CD4-positive, alpha-beta T cell treated with Interleukin-21 for 1 hour (primary cell): ENCODE measurements at places on chromosomes 2 and 18.

DNA sequence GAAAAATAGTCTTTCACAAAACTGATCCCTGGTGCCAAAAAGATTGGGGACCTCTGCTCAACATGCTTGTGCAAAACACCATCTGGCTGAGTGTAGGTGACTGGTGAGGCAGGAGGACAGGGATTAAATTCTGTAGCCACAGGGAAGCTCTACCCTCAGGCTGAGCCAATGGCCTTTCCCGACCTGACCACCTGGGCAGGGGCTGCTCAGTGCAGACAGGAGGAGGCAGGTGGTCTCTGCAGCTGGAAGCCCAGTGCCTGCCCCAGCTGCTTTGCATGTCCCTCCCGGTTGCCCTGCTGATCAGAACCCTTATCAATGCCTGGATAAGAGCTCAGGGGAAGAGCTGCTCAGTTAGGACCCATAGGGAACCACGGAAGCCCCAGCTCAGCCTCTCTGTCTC lies 235.3 kb downstream of the ANKRD36 start:
- DNase-seq, result no peak

DNA sequence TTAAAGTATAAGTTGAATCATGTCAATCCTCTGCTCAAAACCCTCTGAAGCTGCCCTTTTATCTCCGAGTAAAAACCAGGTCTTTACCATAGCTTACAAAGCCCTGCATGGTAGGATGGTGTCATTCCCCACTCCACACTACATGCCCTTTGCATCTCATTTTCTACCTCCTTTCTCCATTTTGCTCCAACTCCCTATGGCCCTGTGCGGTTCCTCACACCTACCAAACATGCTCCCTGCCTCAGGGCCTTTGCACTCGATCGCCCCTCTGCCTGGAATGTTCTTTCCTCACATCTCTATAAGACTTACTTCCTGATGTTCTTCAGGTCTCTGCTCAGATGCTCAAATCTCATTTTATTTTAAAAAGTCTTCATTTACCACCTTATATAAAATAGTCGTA lies 80.7 kb downstream of the MYL12B start:
- no peak for DNase-seq

GRCh38 chr2:197055045-197055444 lies 128.5 kb upstream of the PGAP1 start:
- no peak for DNase-seq

DNA sequence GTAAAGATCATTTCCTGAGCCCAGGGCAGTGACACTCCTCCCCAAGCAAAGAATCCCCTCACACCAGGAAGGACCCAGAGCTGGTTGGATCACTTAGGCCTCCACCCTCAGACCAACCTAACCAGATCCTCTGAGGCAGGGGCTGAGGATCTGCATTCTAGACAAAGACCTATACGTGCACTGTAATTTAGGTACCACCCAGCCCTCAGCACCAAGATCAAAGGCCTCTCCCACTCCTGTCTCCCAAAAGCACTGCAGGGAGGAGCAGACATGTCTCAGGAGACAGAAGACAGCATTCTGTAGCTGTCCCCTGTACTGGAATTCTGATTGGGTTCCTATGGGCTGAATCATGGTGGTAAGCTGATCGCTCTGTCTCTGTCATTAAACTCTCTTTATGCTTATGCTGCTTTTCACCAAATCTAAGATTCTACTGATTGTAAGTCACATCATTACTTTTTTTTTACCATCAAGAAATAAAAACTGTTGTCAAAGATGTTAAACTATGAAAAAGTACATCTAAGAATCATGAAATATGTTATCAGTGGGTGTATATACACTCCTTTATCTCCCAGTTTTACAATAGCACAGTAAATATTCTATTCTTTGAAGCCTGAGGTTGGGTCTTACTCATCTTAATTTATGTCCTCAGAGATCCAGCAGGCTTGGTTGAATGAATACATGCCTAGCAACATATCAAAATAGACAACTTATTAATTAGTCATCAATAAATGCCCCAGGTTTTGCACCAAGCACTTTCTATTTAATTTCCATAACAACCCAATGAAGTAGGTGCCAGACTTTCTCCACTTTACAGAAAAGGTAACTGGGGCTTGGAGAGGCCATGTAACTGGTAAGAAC lies 28.3 kb downstream of the MCFD2 start:
- no peak for DNase-seq

- no peak for DNase-seq
These were observed 97.7 kb upstream of the TFCP2L1 start for GRCh38 chr2:121382744-121383143.

- no peak for DNase-seq
These were observed 56.6 kb downstream of the SP100 start for GRCh38 chr2:230472621-230473018.

DNA sequence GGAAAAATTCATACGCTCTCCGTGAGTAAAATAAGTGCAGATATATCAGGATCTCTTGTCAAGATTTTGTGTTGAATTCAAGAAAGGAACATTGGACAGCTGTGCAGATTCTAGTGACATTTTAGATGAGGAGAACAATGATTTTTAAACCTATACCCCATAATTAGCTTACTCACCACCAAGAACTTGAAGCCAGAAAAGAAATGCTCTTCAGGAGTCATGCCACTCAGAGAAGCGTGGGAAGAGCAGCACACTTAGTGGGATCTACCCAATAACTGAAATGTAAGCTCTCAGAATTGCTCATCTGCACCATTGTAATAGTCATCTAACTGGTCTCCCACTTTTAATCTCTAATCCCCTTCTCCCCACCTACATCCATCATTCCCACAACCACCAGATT lies 9.2 kb upstream of the ERMN start:
- DNase-seq, result no peak

DNA sequence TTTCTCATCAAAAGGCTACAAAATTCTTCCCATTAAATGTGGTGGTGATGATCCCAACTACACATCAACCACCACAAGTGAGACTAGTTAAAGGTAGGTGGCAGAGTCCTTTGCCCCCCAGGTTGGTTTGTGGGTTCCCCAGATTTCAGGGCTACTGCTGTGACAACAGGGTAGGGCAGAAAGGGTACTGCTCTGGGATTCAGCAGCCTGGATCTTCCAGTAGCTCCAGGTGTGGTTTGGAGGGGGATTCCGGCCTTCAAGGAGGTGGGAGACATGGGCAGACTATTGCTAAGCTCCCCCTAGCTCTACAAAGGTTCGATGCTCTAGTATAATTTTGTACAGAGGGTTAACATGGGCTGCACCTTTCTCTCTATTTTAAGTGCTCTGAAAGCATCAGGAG lies 74.9 kb upstream of the FZD5 start:
- DNase-seq, result no peak

- DNase-seq, result no peak
These were observed 385.7 kb downstream of the STK39 start for GRCh38 chr2:167861574-167862193.
